ENCODE measurements at places on chromosomes 2 and 18.

DNA sequence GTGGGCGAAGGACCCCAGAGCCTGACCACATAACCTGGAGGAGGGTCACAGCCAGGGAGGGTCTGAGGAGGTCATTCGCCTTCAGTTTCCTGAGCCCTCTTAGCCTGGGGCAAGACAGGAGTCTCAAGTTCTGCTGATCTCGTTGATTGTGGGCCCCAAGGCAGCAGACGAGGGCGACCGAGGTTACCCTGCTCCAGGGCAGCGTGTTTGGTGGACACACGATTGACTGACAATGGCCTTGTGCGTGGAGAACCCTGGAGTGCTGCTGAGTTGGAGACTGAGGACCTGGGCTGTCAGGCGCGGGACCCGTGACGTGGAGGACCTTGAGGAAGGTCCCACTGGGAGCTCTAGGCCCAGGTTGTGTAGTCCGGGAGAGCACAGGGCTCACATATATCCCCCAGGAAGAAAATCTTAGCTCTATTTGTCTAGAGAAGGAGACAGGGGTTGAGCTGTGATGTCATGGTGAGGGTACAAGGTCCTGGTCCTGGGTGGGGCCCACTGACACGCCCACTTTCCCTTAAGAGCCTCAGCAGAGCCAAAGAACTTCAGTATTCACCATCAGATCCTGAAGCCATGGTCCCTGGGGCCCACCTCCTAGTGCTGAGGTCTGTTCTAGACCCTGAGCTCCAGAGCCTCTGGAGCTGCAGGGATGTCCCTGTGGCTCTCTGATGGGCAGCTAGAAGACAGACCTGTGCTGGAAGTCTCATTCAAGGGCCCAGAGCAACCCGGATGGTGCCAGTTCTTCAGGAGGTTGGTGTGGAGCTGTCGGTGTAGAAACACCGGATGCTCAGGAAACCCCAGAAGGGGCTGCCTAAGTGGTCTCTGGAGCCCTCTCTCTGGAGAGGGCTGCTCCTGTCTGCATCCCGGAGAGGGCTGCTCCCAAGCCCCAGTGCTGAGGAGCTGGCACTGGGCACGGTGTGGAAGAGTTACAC lies 53.1 kb downstream of the DYSF start:
- DNase-seq: no peak

- no peak for DNase-seq
These were observed 3.7 kb upstream of the ADI1 start for GRCh38 chr2:3522961-3523421.

DNA sequence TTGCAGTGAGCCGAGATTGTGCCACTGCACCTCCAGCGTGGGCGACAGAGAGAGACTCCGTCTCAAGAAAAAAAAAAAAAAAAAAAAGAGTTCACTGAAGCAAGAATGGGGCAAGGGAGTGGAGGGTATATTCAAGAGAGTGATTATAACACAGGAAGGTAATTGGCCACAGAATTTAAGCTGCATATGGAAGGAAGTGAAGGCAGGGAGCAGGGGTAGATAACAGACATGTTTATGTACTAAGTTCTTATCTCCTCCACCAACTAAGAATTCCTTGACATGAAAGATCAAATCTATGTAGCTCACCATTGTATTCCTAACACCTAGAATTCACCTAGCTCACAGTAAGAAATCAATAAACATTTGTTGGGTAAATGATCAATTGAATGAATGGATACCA lies 37.3 kb downstream of the GKN2 start:
- no peak for DNase-seq

- DNase-seq: no peak
These were observed 291.8 kb upstream of the RGPD4 start for GRCh38 chr2:107534926-107535325.
